ENCODE measurements at places on chromosomes 16 and 17.
A peak's percentile ranks its signal among the peaks of the same experiment; 100 is the strongest.

DNA sequence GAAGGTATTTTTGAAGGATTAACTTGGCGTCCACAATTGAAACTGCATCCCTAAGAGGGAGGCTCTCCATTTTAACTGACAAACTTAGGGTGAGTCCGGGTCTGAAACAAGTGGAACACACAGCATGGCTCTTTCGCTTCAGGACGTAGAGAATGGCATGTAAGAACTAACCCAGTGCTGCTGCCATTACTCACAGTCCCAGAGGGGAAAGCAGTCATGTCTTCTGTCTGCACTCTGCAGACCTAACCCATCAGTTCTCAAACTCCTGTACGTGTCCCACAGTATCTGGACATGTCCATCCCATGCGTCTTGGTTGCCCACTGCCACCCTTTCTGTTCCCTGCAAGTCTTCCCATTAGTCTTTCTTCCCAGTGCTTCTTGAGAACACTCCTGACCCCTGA lies 563 bp downstream of the ST6GALNAC1 start:
- DNase-seq: no peak

DNA sequence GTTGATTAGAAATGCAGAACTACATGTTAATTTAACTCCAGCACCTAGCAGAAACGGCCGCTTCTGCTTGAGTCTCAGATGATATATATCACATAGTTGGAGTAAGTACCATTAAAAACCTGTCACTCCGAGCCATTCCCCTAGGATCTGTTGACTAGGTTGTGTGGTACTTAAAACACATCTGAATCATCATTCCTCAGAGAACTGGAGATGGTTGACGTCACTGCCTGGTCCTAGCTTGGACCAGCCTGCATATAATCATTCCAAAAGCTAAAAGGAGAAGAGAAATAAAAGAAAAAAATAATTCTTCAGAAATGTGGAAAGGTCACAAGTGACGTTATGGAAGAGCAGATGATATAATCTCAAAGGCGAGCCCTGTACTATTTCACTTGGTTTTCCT lies 31.3 kb upstream of the RASL10B start:
- no peak for DNase-seq

GRCh38 chr17:38898812-38899348 lies 26.5 kb upstream of the LASP1NB start:
- DNase-seq: peak; percentile 92

- no peak for DNase-seq
These were observed 9.1 kb downstream of the TNFRSF13B start for GRCh38 chr17:16962804-16963203.

DNA sequence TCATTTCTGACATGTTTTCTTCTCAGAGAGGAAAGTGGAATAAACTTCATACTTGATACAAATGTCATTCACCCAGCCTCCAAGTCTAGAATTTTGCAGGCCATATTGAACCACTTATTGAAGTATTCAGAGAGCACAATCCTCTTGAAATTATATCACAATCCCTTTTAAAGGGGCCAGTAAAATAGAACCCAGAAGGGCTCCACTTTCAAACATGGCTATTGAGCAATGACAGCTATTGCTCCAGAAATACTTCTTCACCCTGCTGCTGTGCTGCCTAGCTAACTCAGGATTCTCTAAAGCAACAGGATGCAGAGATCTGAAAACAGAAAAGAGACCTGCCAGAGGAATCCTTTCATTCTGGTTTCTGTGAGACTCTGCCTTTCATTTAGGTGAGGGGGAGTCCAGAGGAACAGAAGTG lies 275.0 kb upstream of the CDH5 start:
- no peak for DNase-seq

- DNase-seq: no peak
These were observed 2.1 kb downstream of the SKA2 start for GRCh38 chr17:59152925-59153324.

DNA sequence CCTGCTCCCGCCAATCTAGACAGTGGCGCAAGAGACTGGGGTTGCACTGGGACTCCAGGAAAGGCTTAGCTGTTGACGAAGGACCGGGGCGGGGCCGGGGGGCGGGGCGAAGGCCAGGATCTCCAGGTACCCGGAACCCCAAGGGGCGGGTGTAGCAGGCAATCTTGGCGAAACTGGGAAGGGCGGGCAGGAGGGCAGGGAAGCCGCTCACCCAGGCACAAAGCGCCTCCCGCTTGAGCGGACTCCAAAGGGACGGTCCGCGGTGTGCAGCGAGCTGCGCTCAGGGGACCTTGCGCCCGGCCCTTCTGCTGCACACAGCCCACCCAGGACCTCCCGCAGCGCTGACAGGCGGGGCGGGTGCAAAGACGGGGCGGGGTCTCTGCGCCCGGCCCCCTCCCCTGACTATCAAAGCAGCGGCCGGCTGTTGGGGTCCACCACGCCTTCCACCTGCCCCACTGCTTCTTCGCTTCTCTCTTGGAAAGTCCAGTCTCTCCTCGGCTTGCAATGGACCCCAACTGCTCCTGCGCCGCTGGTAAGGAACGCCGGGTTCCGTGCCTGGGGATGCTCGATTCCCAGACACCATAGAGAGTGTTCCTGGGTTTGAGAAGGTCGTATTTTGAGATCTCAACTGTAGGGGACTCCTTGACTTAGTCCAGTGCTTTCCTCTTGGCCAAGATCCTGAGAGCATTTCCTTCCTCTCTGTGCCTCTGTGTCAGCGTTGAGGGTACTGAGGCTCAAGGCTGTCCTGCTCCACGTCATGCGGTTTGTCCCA lies at the start of gene MT1F:
TSS of gene MT1F (plus strand) at position 405 of the 772 bp plus-strand sequence. CDS start at position 505, 100 bp downstream.
- peak; percentile 73 for DNase-seq

GRCh38 chr17:29412780-29413565 lies 22.8 kb downstream of the TAOK1 start:
- no peak for DNase-seq

GRCh38 chr16:49940464-49941224 lies 84.4 kb upstream of the CNEP1R1 start:
- DNase-seq: no peak

GRCh38 chr17:63382826-63383225 lies 63.3 kb downstream of the CYB561 start:
- DNase-seq: no peak

DNA sequence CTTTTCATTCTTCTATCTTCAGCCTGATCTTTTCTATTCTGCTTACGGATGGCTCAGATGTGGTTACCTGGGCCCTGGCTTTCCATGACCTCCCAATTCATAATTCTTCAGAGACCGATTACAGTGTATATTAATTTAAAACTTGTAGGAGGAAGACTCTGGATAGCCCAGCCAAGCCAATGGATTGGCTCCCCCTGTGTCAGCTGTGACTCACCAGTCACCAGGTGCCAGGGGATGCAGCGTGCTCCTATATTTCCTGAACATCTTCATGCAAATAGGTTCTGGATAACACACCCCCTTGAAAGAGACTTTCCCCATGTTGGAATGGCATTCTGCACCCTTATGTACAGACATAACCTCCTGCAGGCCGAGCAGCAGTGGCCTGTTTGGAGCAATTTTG lies 208.3 kb upstream of the WSCD1 start:
- DNase-seq: no peak

- DNase-seq: no peak
These were observed 13.7 kb downstream of the CLCN7 start for GRCh38 chr16:1461146-1461545.
